ENCODE measurements at places on chromosomes 4 and X. TPM values are rescaled to one million over a fixed set of nuclear protein-coding genes. Genes with fewer than 3 reads are reported as not detected.

TREX2 gene
- total RNA-seq = 2.3 TPM

TBX22 gene
- total RNA-seq = not detected

- DNase-seq = no peak
Observed at GRCh38 chr4:101910786-101911373, 120.3 kb downstream of the BANK1 start.

SAGE1 gene
- total RNA-seq = not detected

DNA sequence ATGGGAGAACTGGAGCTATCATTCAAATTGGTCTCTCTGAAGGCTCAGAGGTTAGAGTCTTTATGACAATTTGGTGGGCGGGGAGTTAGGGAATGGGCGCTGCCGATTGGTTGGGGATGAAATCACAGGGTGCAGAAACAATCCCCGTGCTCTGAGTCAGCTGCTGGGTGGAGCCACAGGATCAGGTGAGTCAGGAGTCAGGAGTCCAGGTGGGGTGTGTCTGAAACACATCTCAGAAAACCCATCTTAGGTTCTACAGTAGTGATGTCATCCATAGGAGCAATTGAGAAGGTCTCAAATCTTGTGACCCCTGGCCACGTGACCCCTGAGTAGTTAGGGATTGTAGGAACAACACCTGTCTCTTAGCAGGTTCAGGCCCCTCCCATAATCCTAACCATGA, 41.6 kb upstream of the TLR3 start:
- DNase-seq = no peak

DNA sequence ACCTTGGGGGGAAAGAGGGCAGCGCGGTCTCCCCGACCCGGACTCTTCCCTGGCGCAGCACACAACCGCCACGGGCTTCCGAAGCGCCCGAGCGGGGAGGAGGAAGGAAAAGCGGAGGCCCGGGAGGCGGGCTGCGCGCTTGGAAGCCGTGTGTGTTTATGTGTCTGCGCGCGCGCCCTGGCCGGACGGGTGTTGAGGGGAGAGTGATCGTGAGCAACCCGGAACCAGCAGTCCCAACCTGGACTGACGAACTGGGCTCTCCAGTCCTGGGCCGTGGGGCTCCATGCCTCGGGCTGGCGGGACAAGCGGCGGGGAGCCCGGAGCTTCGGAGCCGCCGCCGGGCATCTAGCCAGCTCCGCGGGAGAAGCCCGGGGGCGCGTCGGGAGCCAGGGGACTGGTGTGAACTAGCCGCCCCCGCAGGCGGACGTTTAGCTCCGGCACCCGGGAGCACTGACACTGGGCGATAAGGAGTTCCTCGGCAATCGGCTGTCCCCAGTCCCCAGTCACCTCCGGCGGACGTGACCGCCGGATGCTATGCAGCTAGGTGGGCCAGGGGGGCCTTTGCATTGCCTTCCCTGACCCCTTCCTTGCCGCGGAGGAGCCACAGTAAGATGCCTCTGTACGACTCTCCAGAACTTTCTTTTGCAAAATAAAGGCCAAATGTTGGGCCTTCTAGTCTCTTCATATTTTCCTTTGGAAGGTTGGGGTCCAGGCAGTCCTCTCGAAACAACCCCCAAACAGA, 74.8 kb upstream of the BCOR start:
- DNase-seq = peak; percentile 70

DNA sequence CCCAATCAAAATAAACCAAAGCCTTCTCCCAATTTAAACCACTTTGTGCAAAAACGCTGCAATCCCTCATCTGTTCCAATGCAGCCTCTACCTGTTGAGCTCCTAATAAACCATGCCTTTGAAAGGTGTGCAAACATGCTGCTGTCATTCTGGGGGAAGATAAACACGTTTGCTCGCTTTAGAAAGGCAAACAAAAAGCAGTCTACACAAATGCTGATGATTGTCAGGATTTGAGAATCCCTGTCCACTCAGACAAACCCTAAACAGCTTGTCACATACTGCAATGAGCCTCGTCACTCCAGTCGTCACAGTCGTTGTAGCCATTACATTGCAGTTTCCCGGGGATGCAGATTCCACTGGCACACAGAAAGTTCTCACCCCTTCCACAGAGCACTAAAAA, 145.2 kb downstream of the CORIN start:
- DNase-seq = no peak

TAF9B gene
- total RNA-seq = 14.9 TPM

DNA sequence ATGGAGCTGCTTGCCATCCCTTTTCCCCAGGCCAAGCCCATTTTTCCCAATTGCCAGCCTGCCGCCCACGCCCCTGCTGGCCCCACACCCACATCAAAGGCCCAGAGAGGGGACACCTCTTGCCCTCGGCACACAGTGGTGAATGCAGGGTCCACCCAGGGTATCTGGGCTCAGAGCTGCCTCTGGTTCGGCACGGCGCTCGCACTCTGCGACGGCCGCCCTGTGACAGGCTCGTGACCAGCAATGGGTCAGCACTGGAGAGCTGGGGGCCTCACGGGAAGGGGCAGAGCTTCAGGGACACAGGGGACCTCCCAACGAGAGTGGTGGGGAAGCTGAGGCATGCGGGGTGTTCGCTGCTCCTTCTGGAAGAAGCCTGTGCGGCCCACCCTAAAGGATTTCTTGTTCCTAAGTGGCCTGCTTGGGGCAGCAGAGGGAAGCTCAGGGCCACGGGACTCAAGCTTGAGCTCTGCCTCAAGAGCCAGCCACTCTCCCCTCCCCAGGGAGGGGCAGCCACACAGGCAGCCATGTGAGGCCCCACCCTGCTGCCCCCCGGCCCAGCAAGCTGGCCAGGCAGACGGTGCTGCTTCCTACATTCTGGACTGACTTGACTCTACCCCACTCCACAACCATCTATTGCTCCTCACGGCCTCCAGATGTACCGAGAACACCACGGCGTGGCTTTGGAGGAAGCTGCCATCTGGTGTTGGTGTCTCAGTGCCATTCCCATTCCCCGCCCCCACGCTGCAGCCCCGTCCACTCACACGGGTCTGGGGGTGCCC, 73.7 kb downstream of the ABLIM2 start:
- DNase-seq = no peak

EXOC1L gene
- not detected for total RNA-seq

GRCh38 chr4:2663275-2663674, 92.9 kb downstream of the TNIP2 start:
- DNase-seq = no peak

VMA21 gene
- total RNA-seq = 49.8 TPM
